CD14-positive monocyte (primary cell): ENCODE measurements at places on chromosomes 5 and 9.

GRCh38 chr9:79774356-79774755 is 202.6 kb downstream of the TLE4 start:
- no peak for DNase-seq

DNA sequence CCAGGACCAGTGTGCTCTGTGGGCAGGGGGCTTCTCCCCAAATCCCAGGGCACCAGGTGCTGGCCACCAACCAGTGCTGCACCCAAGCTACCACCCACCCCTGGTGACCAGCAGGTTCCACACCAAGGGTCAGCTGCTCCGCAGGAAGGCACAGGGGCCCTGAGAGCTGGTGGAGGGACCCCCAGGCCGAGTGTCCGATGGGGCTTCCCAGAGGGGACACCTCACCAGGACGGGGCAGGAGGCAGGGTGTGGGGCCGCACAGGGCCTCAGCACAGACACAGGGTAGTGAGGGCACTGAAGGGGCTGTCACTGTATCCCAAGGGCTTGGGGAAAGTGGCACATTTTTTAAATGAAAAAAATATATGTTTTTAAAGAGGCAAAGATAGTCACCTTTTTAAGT is 18.1 kb downstream of the LCN9 start:
- no peak for DNase-seq

DNA sequence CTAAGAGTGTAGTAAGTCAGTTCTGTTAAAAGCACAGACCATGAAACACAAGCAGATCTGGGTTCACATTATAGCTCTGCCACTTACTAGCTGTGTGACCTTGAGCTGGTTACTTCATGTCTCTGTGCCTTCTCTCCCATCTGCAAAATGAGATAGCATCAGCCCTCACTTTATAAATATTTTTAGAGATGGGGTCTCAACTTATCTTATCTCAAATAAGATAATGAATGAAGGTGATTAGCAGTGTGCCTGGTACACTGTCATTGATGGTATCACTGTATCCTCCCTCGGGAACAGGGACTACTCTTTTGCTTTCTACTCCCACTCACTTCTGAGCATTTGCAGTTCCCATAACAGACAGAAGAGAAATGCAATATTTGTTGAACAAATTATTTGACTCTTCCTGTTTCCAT is 52.4 kb downstream of the GALNT10 start:
- DNase-seq = no peak

DNA sequence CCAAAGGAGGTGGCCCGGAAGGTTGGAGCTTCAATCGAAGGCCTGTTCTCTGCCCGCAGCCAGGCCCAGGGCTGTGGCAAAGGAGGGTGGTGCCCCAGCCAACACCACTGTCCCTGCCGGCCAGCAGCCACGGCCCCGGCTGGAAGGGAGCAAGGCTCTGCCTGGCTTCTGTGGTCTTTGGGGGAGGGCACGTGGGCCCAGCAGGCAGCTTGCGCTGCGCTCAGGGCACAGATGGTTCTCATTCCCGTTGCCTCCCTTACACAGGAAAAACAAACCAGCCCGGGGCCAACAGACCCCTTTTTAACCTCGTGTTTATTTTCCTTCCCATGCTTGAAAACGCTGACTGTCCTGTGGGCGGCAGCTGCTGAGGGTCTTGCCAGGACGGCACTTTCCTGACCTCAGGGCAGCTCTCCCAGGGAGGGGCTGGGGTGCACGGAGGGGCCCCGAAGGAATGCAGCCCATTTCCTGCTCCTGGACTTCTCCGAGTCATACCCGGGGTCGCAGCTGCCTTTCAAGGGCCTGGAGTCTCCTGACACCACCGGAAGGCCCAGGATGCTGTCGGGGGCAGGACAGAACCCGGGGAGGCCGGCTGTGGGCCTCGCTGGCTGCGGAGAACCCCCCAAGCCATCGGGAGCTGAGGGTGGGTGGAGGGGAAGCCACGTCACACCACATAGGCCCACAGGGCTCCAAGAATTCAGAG is 1.1 kb upstream of the GPSM1 start:
- DNase-seq = no peak

GRCh38 chr9:87546704-87547103 is 49.0 kb downstream of the DAPK1 start:
- no peak for DNase-seq

DNA sequence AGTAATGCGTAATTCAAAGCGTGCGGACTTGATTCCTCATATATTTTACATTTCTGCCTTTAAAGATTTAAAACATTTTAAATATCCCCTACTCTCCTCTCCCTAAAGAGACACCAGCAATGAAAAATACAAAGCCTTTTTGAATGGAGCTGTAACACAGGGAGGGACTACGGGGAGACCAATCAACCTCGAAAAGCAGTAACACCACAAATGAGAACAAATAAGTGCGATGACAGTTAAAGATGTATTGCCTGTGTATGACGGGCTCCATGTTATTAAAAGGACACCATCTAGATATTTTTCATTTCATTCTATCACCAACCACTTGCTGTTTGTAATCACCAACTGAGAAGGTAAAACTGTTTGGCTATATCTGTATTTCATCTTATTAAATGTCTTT is 230.3 kb upstream of the TBCA start:
- DNase-seq = no peak

- no peak for DNase-seq
Measured at GRCh38 chr5:118015511-118015910, 972.8 kb downstream of the DTWD2 start.

DNA sequence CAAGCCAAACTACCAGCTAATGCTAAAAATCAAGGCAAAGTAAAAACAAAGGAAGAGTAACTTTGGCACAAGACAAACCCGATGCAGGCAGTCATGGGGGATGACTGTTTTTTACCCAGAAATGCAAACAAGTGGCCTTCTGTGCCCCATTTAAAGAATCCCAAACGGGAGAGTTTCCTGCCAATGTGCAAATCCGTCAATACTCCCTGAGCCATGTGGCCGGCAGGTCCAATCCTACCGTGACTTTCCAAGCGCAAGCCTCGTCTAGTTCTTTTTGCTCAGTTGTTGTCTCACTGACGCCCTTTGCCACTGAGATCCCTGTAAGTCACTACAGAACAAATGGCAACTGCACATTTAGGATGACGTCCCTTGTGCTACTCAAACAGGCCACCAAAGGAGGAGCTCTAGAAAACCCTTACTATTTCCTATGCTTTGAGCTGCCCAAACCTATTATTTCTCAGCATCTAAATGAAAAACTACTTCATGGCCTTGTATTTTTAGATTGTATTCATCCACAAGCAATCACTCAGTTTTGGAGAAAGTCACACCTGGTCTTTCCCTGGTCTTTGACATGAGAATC is 43.4 kb downstream of the OTULIN start:
- no peak for DNase-seq

GRCh38 chr5:173726846-173727557 is 110.6 kb upstream of the BOD1 start:
- DNase-seq = no peak

GRCh38 chr5:79333852-79334557 is 98.1 kb downstream of the JMY start:
- DNase-seq = no peak

- no peak for DNase-seq
Measured at GRCh38 chr9:72089451-72090130, 29.2 kb upstream of the C9orf57 start.

GRCh38 chr5:173330338-173331206 is 2.4 kb upstream of the STC2 start:
- no peak for DNase-seq

- no peak for DNase-seq
Measured at GRCh38 chr9:134314950-134315715, 11.1 kb upstream of the RXRA start.

- DNase-seq = no peak
Measured at GRCh38 chr5:164235300-164235891, 730.0 kb downstream of the MAT2B start.

GRCh38 chr9:96318921-96319565 is 17.1 kb upstream of the HSD17B3 start:
- DNase-seq = peak; percentile 24

GRCh38 chr5:103435136-103435889 is 127.3 kb downstream of the NUDT12 start:
- no peak for DNase-seq

GRCh38 chr5:64838376-64838775 is 69.6 kb downstream of the CWC27 start:
- no peak for DNase-seq

GRCh38 chr9:109497226-109498153 is 617 bp downstream of the PTPN3 start:
- DNase-seq = no peak
